Activated CD8-positive, alpha-beta T cell treated with anti-CD3 and anti-CD28 coated beads for 36 hours (primary cell): ENCODE measurements at places on chromosomes 13 and 19. TPM values are rescaled to one million over a fixed set of nuclear protein-coding genes. Genes with fewer than 3 reads are reported as not detected.

Gene PGLYRP2
- total RNA-seq, result 0.25 TPM

Gene KIR2DL1
- total RNA-seq, result not detected

Gene CGB1
- total RNA-seq, result not detected

Gene ZNF285
- 1.7 TPM for total RNA-seq

Gene SCN1B
- 0.90 TPM for total RNA-seq

Gene EXOC3L2
- total RNA-seq, result not detected

Gene TTYH1
- total RNA-seq, result not detected

Gene NPAS1
- 0.27 TPM for total RNA-seq

Gene CCNE1
- 24.5 TPM for total RNA-seq

Gene LGALS4
- total RNA-seq, result 0.29 TPM

Gene PSG6
- not detected for total RNA-seq

Gene ZSCAN4
- not detected for total RNA-seq

DNA sequence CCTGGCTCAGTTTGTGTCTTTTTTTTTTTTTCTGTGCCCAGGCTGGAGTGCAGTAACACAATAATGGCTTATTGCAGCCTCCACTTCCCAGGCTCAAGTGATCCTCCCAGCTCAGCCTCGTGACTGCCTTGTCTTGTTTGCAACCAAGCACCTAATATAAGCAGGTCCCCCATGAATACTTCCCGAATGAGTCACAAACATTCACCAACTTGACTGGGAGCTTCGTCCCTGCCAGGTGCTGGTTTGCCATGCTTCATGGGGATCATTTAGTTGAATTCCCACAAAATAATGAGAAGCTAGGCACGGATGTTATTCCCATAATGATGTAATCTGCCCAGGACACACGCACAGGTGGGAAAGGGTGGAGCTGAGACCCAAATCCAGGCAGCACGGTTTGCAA is 176.5 kb downstream of the CACNA1A start:
- DNase-seq, result no peak

GRCh38 chr19:18915639-18916038 is 3.5 kb downstream of the COPE start:
- peak; percentile 67 for DNase-seq

DNA sequence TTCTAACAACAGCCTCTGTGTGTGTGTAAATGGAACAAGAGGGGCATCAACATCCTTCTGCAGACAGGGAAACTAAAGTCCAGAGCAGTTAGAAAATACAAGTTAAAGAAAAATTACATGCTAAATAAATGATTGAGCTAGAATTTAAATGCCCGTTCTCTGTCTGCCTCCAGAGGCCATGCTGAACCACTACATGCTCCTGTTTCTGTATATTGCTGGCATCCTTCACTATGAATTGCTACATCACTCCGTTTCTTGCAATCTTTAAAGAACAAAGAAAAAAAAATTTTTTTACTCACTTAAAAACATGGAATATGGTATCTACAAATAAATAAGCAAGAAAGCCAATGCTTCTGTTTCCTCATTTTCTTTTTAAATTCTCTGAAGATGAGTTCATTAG is 47.9 kb downstream of the DCT start:
- DNase-seq, result no peak

DNA sequence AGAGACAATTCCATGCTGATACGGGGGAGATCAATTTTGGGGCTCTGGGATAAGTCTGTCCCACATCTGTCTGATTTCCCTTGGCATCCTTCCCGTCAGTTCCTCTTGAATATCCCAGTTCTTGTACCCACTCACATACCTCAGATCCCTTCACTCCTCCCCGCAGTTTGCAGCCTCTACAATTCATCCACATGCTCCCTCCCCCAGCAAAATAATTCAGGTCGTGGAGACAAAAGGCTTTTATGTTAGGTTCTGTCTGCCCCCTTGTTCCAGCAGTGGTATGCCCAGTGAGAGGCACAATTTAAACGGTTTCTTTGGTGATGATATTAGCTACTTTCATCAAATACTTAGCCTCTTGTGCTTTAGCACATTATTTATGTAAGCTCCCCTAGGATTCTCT is 9.6 kb downstream of the RPS16 start:
- no peak for DNase-seq

- DNase-seq, result no peak
These were observed 24.0 kb downstream of the STARD13 start for GRCh38 chr13:33261387-33262061.

GRCh38 chr13:113916330-113916815 is 52.5 kb upstream of the GAS6 start:
- no peak for DNase-seq

GRCh38 chr19:18507727-18508440 is 14.0 kb downstream of the ELL start:
- no peak for DNase-seq

DNA sequence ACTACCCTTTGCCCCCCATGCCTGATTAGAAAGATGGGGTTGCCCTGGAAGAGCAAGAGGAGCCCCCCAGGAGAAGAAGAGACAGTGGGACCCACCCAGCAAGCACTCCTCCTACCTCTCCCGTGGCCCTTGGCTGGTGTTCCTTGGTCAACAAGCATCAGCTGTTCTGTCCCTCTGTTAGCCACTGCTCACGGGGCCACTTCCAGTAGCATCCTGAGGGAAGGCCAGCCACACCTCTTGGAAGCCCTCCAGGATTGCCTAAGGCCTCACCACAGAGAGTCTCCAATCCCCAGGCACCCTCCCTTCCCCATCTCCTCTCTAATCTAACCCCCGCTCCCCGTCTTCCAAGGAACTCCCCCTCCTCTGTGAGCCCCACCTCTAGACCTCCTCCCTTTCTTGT is 15.1 kb upstream of the DPP9 start:
- no peak for DNase-seq

DNA sequence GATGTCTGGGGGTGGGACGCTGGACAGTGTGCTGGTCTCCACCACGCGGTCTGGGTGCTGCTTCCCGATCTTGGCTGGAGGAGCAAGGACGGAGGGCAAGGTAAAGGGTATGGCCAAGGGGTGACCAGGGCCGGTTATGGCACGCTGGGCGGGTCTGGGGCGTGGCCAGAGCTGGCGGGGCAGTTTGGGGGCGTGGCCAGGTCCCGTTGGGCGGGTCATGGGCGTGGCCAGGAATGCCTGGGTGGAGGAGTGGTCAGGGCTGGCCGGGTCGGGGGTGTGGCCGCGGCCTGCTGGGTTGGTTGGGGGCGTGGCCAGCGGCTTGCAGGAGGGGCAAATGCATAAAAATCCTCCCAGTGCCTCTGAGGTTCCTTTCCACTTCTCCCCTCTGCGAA is 19.2 kb downstream of the GPX4 start:
- DNase-seq, result peak; percentile 62

- DNase-seq, result peak; percentile 90
These were observed 2.9 kb downstream of the CILP2 start for GRCh38 chr19:19540715-19541515.

DNA sequence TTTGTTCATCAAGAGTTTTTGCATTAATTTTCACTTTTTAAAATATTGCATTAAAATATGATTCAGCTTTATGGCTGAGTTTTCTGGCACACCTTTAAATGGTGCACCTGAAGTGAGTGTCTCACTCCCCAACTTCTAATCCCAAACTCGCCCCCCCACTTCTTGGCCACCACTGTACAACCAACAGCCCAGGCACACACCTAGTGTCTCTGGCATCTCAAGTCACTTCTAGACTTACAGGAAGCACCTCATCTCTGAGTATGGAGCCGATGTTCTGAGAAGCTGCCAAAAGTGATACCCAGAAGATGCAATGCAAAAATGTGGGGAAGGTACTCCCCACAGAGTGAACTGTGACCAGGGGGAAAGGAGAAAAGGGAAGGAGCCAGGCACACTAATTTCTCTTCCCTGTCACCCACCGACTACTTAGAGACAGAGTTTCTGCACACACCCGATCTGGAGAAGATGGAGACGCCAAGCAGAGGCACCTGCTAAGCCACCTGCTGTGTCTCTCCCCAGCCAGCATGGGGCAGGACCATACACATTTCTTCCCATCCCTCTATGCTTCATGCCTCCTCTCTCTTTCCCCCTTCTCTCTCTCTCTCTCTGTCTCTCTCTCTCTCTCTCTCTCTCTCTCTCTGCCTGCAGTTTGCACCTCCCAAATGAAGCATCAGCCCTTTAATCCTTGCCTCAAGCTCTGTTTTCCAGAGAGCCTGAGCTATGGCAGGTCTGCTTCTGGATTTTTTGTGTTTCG is 155.3 kb upstream of the ZNF507 start:
- no peak for DNase-seq

DNA sequence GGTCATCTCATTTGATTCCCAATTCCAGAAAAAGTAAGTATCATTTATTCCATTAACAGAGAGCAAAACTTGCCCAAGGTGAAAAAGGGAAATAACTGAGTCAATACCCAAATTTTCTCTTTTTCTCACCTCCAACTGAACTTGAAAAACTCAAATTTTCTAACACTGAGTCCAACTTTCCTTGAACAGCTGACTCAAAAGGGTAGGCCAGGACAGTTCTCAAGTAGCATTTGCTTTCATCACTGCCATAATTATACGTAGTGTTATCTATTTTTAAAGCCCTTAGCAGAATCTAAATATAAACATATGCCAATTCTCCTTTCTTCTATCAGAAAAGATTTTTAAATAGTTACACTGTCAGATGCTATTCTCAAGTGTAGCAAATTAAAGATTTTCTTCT is 3.5 kb downstream of the N4BP2L2 start:
- no peak for DNase-seq

GRCh38 chr19:10712754-10713153 is 5.1 kb upstream of the DNM2 start:
- no peak for DNase-seq

DNA sequence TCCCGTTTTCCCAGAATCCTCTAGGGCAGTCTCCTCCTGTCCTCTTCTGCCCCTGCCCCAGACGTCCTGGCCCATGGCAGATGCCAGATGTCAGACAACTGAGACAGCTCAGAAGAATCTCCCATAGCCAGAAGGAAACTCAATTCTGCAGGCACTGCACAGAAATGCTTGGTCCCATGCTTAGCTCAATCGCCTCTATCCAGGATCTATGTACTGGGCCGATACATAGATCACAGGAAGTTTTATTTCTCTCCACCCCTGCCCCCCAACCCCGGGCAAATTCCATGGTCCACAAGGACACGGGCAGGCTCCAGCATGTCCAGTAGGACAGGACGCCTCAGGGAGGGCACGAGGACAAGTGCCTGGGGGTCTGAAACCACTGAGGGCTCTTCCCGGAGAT is 4.8 kb downstream of the MBD3 start:
- no peak for DNase-seq

- DNase-seq, result peak; percentile 10
These were observed 1651.9 kb upstream of the MIR17HG start for GRCh38 chr13:89695343-89696257.

GRCh38 chr13:106072014-106072413 is 463.4 kb downstream of the EFNB2 start:
- no peak for DNase-seq

- DNase-seq, result no peak
These were observed 447.7 kb downstream of the GPC6 start for GRCh38 chr13:93674337-93674755.

DNA sequence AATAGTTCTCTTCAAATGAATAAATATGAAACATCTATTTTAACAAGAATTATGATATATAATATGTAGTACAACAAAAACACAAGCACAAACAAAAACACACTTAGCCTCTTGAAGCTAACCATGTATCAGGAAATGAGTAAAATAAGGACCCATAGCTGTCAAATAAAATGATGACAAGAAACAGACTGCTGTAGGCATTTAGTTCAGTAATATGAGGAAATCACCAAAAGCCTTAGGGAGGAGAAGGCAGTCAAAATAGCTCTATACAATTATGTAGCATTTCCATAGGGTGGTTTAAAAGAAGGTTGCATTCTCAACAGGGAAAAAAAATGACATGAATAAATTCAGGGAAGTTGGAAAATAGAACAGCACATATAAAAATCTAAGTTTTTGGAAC is 163.4 kb downstream of the PCDH20 start:
- no peak for DNase-seq
